ENCODE measurements at places on chromosomes 2 and 18.

- no peak for DNase-seq
Observed at GRCh38 chr2:152962446-152962845, 244.0 kb downstream of the ARL6IP6 start.

DNA sequence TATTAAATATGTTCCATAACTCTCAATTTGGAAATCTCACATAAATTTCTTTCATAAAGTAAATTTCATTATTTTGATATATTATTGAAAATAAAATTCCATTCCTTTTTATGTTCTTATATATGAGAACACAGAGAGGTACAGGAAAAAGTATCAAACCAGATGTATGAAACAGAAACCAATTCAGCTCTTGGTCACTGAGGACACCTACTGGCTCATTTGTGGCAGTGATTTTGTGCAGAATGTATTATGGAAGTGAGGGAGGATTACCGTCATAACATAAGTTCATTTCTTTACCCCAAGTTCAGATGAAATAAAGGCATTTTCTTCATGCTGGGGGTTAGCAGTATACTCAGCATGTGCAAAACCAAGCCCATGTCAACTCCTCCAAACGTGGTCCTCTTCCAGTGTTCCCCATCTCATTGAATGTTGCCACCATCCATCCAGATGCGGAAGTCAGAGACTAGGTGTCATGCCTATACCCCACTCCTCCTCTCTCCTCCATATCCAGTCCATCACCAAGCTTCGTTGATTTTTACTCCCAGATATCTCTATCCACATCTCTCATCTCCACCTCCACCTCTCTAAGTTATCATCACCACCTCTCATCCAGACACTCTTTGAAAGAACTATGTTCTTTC, 41.7 kb upstream of the MALL start:
- DNase-seq: no peak

GRCh38 chr2:37083873-37084794, at the start of the genes GPATCH11 and HEATR5B:
TSS of gene GPATCH11 (plus strand) at chr2:37084518. CDS start at chr2:37088382, 3,864 bp downstream.
TSS of gene HEATR5B (minus strand) at chr2:37084372. CDS start at chr2:37083414, 958 bp downstream.
- peak; percentile 87 for DNase-seq

- DNase-seq: no peak
Observed at GRCh38 chr18:58438958-58439300, 190.0 kb downstream of the ALPK2 start.

- DNase-seq: no peak
Observed at GRCh38 chr18:8056723-8057122, 489.6 kb downstream of the PTPRM start.

GRCh38 chr2:124018890-124019289, 6.2 kb upstream of the CNTNAP5 start:
- no peak for DNase-seq

- no peak for DNase-seq
Observed at GRCh38 chr2:196174404-196174803, 3.0 kb upstream of the STK17B start.

GRCh38 chr2:194750926-194751325, 906.1 kb upstream of the SLC39A10 start:
- no peak for DNase-seq

- no peak for DNase-seq
Observed at GRCh38 chr2:231191896-231192872, 6.2 kb upstream of the ARMC9 start.

GRCh38 chr2:197958592-197959150, 154.3 kb downstream of the PLCL1 start:
- DNase-seq: no peak

DNA sequence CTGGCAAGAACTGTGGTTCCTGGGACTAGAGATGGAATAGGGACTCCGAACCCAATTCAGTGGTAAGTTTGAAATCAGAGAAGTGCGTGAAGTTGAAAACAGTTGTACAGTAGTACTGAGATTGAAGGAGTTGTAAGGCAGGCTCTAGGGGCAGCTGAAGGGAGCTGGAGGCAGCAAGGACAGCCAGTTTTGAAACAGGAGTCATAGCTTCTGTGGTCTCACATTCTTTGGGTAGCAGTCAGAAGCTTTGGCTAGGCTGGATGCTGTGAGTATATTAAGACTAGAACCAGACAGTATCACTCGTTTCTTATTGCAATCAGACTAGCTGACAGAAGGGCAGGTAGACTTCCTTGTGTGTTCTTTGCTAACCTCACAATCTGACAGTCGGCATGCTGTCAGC, 64.5 kb upstream of the ADAM23 start:
- no peak for DNase-seq

- DNase-seq: no peak
Observed at GRCh38 chr2:204156456-204156855, 219.9 kb downstream of the ICOS start.

- no peak for DNase-seq
Observed at GRCh38 chr2:148875387-148876051, 492 bp downstream of the KIF5C start.

GRCh38 chr2:34408100-34408499, 809.0 kb upstream of the FAM98A start:
- DNase-seq: no peak

DNA sequence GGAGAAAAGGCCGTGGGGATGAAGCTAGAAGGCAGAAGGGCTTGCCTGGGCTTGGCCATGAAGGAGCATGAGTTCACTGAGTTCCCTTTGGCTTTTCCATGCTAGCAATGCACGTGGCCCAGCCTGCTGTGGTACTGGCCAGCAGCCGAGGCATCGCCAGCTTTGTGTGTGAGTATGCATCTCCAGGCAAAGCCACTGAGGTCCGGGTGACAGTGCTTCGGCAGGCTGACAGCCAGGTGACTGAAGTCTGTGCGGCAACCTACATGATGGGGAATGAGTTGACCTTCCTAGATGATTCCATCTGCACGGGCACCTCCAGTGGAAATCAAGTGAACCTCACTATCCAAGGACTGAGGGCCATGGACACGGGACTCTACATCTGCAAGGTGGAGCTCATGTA, 2.9 kb downstream of the CTLA4 start:
- DNase-seq: no peak

- no peak for DNase-seq
Observed at GRCh38 chr2:195003881-195004471, 653.0 kb upstream of the SLC39A10 start.
